ENCODE measurements at places on chromosomes 1 and 21.

GRCh38 chr1:21605012-21605715 lies 64.0 kb downstream of the RAP1GAP start:
- DNase-seq: no peak

GRCh38 chr1:188065917-188066316 lies 1237.2 kb downstream of the PLA2G4A start:
- DNase-seq: no peak

DNA sequence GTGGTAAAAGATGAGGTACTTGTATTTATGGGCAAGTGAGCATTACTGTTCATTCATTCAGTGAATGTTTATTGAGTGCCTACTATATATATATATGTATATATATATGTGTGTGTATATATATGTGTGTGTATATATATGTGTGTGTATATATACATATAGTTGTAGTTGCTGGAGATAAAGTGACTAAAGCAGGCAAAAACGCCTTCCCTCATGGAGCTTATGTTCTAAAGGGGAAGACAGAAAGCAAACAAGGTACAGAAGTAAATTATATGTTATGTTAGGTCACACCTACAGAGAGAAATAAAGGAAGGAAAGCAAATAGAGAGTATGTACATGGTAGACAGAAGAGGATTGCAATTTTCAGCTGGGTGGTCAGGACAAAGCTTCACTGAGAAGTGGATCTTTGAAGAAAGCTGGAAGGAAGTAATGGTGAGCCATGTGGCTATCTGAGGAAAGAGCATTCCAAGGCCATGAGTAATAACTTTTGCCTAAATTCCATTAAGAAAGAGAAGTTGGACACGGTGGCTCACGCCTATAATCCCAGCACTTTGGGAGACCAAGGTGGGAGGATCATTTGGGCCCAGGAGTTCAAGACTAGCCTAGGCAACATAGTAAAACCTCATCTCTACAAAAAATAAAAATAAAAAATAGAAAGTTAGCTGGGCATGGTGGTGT lies 33.5 kb upstream of the KLF17 start:
- DNase-seq: no peak

- DNase-seq: no peak
Observed at GRCh38 chr1:219283541-219283940, 109.9 kb downstream of the LYPLAL1 start.

GRCh38 chr1:43945674-43946235 lies 995 bp upstream of the IPO13 start:
- DNase-seq: no peak

DNA sequence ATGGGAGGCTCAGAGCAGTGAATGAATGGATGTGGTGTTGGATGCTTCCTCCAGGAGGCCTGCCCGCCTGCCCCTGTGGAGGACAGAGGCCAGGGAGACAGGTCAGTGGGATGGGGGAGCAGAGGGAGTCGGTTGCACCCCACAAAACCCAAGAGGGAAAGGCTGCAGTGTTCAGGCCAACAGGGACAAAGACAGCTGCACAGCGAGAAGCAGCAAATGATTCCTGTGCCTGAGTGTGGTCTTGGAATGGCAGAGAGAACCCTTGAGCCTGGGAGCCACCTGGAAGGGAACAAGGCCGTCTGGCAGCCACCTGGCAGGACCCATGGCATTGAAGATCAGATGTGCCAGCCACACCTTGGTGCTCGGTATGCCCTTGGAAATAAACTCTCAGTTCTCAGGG lies 8.1 kb downstream of the TFF3 start:
- DNase-seq: no peak

- DNase-seq: no peak
Observed at GRCh38 chr1:153343811-153344717, 4.6 kb downstream of the PGLYRP4 start.

GRCh38 chr1:231073331-231073730 lies 33.3 kb upstream of the FAM89A start:
- no peak for DNase-seq

GRCh38 chr1:219412772-219413171 lies 200.1 kb downstream of the ZC3H11B start:
- DNase-seq: no peak

GRCh38 chr1:110582378-110582777 lies 23.8 kb downstream of the KCNA2 start:
- DNase-seq: no peak

- no peak for DNase-seq
Observed at GRCh38 chr1:40890771-40891170, 28.6 kb upstream of the CITED4 start.

GRCh38 chr1:59096501-59096900 lies 200.4 kb upstream of the FGGY start:
- no peak for DNase-seq

GRCh38 chr1:39082010-39082799 lies 56.1 kb downstream of the NDUFS5 start:
- DNase-seq: no peak

GRCh38 chr1:108188801-108189200 lies 11.3 kb downstream of the SLC25A24 start:
- DNase-seq: no peak

DNA sequence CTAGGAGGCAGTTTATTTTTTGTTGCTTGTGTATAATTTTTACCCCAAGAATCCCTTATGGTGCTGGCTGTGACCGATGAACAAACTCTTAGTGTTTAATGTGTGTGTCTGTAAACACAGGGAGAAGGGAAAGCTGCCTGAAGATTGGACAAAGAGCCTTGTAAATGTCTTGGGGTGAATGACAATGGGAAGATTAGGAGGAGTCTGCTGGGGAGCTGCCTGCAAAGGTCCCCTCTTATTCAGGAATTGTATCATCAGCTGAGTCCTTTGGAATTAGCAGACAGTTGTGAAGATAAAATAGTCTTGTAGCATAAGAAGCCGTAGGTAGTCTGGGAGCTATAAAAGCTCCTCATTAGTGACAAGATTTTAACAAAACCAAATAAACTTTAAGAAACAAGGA lies 88.4 kb downstream of the RUNX1 start:
- no peak for DNase-seq

DNA sequence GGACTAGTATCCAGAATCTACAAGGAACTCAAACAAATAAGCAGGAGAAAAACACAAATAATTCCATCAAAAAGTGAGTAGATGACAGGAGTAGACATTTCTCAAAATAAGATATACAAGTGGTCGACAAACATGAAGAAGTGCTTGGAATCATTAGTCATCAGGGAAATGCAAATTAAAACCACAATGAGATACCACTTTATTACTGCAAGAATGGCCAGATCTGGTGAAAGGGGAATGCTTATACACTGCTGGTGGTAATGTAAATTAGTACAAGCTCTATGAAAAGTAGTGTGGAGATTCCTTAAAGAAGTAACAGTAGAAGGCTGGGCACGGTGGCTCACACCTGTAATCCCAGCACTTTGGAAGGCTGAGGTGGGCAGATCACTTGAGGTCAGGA lies 73.8 kb downstream of the POU2F1 start:
- DNase-seq: no peak

- no peak for DNase-seq
Observed at GRCh38 chr1:182050481-182051448, 10.7 kb downstream of the ZNF648 start.

- DNase-seq: no peak
Observed at GRCh38 chr1:185091480-185091879, 46.1 kb downstream of the RNF2 start.

DNA sequence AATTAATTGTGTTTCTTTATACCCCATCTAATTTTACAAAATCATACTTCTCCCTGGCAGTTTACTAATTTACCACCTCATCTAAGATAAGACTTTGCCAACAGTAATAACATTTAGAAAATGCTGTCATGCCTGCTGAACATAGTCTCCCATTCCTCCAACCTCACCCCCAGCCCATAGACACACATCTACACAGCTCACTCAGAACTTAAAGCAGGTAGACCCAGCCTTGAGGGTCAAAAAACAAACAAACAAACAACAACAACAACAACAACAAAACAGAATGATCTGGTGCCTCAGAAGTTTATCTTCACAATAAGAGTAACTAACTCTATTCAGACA lies 94.0 kb downstream of the ZC3H11B start:
- DNase-seq: no peak

DNA sequence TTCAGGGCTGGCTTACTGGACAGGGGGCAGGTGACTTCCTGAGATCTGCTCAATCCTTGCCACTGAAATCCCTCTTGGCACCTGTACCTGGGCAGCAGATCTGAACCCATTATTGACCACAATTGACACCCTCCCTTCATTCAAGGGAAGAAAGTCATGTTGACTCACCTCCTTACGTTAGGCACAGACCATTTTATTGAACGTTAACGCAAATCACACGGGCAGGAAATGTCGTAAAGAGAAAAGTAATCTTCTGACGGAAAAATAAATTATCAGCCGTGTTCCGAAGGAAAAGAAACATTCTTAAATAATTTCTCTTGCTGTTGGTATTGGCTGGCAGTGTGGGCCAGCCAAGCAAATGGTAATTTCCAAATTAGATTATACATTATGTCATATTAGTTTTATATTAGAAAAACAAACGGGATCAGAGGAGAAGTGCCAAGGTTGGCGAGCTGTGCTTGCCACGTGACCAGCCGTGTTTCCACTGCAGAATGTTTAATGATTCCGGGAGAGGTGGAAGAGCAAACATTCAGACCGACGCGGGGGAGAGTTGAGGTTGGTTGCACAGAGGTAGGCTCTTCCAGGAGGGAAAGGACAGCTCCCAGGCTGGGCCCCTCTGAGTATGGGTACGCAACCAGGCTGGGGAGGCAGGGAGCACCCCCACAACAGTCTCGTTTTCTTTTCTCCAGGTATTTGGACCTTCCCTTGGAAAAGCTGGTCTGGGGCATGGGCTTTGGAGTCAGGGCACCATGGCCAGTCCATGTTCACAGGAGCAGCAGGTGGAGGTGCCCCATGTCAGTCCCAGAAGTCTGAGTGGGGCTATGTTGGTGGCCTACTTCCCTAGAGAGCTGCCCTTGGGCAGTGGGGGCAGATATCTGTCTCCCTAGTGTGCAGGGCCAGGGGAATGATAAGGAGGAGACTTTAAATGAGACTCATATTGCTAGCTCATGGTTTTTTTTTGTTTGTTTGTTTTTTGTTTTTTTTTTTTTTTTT lies 121.1 kb downstream of the FOXD2 start:
- no peak for DNase-seq

GRCh38 chr21:16071092-16071491 lies 341.3 kb downstream of the USP25 start:
- no peak for DNase-seq

DNA sequence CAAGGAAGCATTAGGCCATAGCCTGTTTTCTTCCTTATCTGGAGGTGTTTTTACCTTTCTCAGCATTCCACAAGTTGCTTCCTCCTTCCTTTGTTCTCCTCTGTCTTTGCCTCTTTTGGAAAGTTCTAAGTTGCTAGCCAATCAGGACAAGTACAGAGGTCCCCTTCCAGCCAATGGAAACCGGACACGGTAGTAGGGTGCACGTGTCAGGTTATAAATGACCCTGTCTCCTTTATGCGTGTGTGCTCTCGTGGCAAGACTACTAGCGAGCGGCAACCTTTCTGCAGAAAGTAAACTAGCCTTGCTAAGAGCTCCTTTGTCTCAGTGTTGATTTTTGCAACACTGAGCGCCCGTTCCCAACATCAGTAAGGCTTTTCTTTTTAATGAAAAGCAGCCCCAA lies 1.5 kb upstream of the ACADM start:
- no peak for DNase-seq

GRCh38 chr1:100184536-100184935 lies 6.5 kb upstream of the LRRC39 start:
- DNase-seq: no peak

DNA sequence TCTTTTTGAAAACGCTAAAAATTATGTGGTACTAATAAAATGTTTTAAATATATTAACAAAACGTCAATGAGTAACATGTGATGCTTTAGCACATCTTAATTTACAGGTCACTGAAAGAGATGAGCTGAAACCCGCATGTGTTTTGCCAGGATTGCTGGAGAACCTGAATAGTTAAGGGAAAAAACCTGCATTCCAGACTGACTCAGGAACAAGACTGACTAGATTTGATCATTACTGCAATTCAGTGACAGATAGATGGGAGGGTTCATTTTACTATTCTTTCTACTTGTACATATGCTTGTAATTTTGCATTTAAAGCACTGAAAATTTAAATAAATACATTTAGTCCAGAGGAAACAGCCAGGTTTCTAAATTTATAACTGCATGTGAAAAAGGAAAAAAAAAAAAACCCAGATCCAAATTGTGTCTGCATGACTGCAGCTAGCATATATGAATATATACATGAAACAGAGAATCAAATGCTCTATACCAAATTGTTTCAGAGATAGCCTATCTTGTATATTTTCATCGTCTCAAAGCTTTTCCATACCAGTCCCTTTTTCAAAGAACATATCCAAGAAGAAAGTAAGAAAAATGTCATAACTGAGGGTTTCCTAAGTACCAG lies 71.7 kb downstream of the APP start:
- no peak for DNase-seq

- no peak for DNase-seq
Observed at GRCh38 chr21:42219606-42220137, 732 bp downstream of the ABCG1 start.

DNA sequence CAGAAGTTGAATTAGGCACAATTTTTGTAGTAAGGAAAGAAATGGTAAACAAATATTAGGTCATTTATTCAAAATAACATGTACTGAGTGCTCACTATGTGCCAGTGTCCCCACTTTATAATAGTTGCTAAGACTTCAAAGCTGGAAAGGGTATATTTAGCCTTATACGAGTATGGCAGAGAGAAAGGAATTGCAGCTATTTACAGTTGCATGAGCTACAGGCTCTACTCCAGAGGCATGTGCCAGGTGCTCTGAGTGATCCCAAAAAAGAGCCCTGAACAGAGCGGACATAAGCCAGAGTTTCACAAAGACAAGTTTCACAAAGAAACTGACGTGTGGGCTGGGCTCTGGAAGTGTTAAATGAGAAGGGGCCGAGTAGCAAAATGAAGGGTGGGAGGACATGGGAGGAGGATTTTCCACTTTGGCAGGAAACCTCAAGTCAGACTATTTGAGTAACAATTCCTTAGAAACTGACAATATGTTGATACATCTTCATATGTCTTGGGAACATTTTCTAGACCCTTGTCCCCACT lies 40.9 kb downstream of the FASLG start:
- no peak for DNase-seq

GRCh38 chr1:229186373-229187056 lies 84.4 kb upstream of the RAB4A start:
- no peak for DNase-seq

- no peak for DNase-seq
Observed at GRCh38 chr1:175364424-175365076, 172.0 kb upstream of the KIAA0040 start.

DNA sequence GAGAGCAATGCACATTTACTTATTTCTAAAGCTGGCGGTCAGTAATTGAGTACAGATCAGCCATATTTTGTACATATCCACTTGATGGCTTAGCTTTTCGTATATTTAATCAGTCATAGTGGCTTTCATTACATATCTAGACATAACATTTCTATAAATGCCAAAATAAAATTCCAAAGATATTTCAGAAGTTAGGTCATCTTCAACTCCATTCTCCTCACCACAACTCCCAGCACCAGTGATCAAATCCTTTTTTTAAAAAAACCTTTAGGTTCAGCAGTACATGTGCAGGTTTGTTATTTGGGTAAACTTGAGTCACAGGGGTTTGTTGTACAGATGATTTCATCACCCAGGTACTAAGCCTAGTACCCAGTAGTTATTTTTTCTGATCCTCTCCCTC lies 53.9 kb upstream of the GNG4 start:
- no peak for DNase-seq

GRCh38 chr1:12244078-12244477 lies 14.2 kb downstream of the VPS13D start:
- DNase-seq: no peak

GRCh38 chr1:53197291-53198200 lies 922 bp downstream of the CPT2 start:
- no peak for DNase-seq

GRCh38 chr1:31640964-31641363 lies 3.7 kb downstream of the PEF1 start:
- DNase-seq: no peak

GRCh38 chr1:182664296-182664695 lies 20.1 kb downstream of the RGS8 start:
- no peak for DNase-seq
